HL-60 (cell line): ENCODE measurements at places on chromosomes 5 and 9.

DNA sequence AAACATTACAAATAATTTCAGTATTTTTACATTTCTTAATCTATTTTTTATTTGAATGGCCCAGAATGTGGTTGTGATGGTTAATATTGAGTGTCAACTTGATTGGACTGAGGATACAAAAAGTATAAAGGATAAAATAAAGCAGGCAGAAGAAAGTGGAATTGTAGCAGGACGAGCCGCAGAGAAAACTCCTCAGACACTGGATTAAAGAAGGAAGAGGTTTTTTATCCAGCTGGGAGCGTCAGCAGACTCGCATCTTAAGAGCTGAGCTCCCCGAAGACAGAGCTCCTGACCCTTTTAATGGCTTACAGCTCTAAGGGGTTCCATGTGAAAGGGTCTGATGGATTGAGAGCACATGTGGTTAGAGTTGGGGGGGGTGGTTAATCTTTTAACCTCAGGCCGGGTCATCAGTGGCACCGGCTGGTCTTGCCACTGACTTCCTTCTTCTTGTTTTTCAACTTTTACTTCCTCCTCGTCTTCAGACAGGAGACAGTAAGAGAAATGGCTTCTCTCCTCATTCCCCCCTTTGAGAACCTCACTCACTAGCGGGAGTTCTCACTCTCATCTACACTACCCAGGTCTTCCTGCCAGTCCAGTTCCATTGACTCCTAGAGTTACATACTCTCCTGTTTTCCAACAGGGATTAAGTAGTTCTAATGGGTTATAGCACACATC lies 80.0 kb downstream of the TMEM161B start:
- peak; percentile 1 for DNase-seq

GRCh38 chr9:14156046-14156445 lies 157.9 kb downstream of the NFIB start:
- no peak for DNase-seq

DNA sequence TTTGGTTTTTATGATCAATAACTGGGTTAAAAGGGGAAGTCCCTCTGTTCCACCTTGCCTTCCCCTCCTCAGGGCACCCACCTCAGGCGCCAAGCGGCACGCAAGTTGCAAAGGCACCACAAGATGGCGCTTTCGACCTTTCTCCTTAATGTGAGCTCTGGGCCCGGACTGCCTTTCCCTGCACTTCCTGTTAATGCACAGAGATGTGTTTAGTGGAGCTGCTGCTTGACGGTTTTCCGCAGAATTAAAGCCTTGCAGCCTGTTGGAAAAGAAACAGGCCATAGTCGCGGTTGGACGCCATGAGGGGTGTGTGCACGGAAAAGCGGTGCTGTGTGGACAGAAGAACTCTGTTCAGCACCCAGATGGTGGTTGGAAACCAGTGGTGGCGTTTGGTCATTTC lies 17.9 kb downstream of the CXCL14 start:
- peak; percentile 35 for DNase-seq

GRCh38 chr5:120344181-120344580 lies 119.9 kb upstream of the PRR16 start:
- DNase-seq = no peak

DNA sequence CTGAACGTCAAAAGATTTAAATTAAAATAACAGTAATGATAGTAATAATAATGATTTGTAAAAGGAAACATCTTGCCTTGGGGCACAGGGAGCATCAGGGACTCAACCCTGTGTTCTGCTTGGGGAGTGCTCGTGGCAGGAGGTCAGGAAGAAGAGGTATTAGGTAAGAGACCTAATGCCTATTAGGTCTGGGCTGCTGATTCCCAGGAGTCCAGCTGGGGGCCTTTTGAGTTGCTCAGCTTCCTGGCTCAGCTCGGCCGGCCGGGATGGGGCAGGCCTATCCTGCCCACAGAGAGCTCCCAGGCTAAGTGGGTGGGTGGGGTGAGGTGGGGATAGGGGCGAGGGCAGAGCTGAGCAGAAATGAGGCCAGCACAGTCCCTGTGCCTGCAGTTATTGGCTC lies 17.5 kb downstream of the LMX1B start:
- no peak for DNase-seq

GRCh38 chr9:27353474-27354229 lies 56.7 kb upstream of the EQTN start:
- DNase-seq = no peak

DNA sequence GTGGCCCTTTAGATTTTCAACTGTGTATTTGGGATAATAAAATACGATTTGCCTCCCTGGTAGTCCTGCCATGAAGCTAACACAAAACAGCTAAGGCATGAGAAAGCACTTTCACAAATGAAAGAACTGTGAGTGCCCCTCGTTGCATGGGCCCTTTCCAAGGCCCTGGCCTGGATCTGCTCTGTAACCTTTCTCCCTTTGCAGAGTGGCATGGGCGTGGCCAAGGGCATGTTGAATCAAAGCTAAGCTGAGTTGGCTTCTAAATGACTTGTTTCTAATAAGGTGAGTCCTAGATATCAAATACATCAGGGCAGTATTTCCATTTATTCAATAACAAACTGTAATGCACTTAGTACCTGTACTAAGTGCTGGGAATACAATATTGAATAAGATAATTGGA lies 78.7 kb upstream of the PTPN3 start:
- no peak for DNase-seq

- DNase-seq = no peak
These were observed 125.4 kb downstream of the DOCK2 start for GRCh38 chr5:169762338-169763095.

GRCh38 chr9:8160787-8161186 lies 361.2 kb upstream of the DMAC1 start:
- no peak for DNase-seq

- DNase-seq = peak; percentile 58
These were observed 13.5 kb downstream of the ZNF79 start for GRCh38 chr9:127437497-127438264.

DNA sequence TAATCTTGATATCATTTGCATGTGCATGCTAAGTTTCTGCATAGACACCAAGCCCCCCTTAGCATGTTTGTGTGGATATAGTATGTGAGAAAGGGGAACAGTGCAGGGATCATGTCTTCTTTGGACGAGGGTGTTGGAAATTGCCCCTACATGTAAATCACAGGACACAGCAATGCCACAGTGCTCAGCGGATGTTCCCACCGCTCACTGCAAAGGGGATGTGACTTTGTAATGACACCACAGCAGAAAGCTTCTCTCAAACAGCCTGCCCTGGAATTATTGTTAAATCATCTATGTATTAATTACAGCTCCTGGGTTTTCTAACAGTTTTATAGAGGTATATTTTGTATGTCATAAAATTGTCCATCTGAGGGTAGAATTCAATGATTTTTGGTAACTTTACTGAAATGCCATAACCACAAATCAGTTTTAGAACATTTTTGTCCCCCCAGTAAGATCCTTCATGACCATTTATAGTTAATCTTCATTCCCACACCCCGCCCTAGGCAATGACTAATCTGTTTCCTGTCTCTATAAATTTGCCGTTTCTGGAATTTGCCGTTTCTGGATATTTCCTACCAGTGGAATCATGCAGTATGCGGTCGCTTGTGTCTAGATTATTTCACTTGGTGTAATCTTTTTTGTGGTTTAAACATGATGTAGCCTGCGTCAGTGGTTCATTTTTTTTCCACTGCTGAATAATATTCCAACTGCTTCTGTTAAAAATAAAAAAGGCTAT lies 648.5 kb upstream of the WWC1 start:
- no peak for DNase-seq

DNA sequence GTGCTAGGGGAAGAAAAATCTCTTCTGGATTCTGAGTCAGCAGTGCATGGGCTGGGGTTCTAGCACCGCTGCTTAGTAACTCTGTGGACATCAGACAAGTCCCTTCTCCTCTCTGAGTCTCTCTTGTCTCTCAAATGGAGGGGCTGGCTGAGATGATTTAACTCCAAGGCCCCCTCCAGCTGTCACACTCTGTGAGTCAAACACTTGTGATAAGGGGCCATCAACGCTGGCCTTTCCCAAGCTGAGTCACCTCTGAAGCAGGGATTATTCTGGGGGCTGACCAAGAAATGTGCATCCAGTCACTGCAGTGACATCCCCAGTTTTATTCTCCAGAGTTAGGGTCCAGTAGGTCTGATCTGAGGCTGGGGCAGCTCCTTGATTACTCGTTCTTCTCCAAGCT lies 110.4 kb upstream of the ZNF462 start:
- no peak for DNase-seq

DNA sequence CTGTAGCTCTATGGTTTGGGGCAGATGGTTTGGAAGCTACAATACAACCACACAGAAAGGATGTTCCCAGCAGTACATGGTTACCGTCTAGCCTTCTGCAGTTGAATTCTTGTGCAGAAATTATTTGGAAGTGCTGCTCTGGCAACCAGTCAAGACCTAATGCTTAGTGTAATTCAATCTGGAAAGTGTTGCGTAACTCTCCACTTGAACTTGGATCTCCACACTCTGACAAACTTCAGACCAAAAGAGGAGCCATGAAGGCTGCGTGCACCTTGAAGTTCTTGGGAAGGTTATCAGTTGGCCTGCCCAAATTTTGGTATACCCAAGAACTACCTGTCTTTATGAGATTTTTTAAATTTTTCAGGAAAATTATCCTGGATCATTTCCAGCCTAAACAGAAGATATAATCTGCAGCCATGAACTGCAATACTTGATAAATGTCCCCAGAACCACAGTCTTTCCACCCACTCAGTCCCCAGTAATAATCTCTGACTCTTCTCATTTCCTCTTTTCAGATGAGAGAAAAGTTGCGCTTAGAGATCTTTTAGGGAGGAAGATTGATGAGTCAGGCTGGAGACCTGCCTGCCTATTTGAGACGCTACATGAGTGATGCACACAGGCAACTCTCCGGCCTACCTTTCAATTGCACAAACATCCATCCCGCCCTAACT lies 159.9 kb downstream of the FANCC start:
- DNase-seq = no peak

GRCh38 chr5:62731022-62731421 lies 152.4 kb downstream of the LRRC70 start:
- peak; percentile 2 for DNase-seq

DNA sequence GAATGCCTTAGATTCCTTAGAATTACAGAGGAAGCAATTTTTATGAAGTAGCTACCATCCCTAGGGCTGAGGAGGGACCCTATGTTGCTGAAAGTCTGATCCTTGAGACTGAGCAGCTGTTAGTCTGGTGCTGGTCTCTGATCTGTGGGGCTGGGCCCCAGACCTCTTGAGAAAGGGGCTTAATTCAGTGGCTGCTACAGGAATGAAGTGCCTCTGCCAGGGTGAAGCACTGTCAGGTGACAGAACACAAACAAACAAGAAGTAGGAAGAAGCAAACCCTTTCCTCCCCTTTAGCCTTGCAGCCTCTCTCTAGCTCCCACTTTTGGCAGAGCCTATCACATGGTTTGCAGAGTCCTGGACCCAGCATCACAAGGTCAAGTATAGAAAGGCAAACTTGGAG lies 64.0 kb upstream of the STC2 start:
- DNase-seq = no peak

- peak; percentile 96 for DNase-seq
These were observed 38.9 kb downstream of the AHRR start for GRCh38 chr5:360257-361027.

- no peak for DNase-seq
These were observed 432.7 kb upstream of the KLF4 start for GRCh38 chr9:107922260-107922659.

GRCh38 chr5:77645158-77645994 lies 6.9 kb upstream of the OTP start:
- DNase-seq = no peak

DNA sequence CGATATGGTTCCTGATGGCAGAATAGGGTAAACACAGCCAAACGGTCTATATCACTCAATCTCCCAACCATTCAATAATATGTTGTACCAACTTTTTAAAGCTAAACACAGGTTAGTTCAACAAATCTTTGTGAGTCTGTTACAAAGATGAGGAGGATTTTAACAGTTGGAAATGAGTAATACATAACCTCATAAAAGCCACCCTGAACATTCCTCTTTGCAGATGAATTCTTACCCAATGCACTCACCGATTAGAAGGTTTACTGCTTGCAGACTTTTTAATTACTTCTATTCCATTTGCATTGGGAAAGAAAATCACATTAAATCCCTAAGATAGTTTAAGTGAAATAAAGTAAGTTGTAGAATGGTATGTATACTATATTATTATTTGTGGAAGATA lies 23.3 kb upstream of the TRMT10B start:
- DNase-seq = no peak

GRCh38 chr5:68862560-68862959 lies 231.3 kb upstream of the SLC30A5 start:
- no peak for DNase-seq

DNA sequence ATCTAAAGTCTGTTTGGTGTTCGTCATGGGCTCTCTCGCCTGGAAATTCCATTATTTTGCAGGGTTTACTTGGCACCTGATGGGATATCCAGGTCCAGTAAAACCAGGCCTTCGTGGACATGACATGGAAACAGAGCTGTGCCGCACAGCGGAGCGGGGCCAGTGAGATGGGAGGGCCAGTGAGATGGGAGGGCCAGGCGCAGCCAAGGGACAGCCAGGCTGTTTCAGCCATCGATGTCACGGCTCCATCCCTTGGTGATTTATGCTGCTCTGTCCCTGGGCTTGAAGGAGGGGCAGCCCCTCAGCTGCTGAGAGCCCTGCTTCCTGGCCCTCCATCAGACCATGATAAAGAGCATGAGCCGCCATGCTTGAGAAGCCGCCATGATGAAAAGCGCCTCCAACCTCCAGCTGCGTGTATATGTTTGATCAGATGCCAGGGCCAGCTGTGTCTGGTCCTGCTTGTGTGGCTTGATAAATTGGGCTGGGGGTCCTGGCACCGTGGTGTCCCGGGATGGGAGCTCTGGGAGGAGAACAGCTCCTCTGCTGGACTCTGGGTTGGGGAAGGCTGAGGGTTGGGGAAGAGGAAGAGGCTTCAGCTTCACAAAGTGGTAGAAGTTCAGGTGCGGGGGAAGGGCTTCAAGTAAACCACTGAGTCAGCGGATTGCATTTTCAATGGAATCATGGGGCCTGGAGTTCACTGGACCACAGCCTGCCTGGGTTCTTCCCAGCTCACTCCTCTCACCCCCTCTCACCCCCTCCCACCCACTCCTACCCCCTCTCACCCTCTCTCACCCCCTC lies 6.1 kb upstream of the COL5A1 start:
- DNase-seq = no peak

DNA sequence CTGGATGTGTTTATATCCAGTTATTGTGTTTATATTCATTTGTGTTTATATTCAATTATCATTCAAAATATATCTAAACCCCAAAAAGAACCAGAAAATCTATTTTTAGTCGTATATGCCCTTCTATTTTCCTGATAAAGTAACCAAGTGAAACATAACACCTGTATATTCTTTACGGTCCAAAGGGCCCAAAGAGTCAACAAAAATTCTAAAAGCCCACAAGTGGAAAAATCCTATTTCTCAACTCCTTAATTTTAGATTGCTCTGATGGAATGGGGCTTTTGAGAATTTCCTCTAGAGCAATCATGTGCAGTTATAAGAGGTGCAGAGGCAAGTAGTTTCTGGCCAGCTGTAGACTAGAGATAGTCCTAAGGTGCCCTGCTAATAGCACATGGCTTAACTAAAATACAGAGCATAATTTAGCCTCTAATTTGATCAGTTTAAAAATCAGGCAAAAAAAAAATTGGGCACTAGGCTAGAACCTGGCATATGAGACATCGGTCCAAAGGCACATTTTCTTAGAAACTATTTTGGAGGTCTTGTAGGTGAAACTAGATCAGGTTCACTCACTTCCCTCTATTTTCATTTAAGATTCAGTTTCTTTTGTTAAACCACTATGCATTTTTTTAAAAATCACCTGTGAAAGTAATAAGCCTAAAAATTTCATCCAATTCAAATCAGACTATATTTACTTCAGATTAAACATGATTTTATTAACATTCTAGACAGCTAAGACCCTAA lies 256.0 kb downstream of the FBXL17 start:
- no peak for DNase-seq
